Fibroblast of lung (primary cell): ENCODE measurements at places on chromosomes 13 and 19. TPM values are rescaled to one million over a fixed set of nuclear protein-coding genes. Genes with fewer than 3 reads are reported as not detected.
A peak's percentile ranks its signal among the peaks of the same experiment; 100 is the strongest.

- H3K27ac ChIP-seq: no peak overlapping the region
- peaks cover 16% of the 10 kb centered on the region for H3K36me3 ChIP-seq
- H3K27me3 ChIP-seq: peaks cover 7% of the 10 kb centered on the region
- no peak for DNase-seq
Observed at GRCh38 chr19:49343123-49343522, 7.9 kb downstream of the CD37 start.

DNA sequence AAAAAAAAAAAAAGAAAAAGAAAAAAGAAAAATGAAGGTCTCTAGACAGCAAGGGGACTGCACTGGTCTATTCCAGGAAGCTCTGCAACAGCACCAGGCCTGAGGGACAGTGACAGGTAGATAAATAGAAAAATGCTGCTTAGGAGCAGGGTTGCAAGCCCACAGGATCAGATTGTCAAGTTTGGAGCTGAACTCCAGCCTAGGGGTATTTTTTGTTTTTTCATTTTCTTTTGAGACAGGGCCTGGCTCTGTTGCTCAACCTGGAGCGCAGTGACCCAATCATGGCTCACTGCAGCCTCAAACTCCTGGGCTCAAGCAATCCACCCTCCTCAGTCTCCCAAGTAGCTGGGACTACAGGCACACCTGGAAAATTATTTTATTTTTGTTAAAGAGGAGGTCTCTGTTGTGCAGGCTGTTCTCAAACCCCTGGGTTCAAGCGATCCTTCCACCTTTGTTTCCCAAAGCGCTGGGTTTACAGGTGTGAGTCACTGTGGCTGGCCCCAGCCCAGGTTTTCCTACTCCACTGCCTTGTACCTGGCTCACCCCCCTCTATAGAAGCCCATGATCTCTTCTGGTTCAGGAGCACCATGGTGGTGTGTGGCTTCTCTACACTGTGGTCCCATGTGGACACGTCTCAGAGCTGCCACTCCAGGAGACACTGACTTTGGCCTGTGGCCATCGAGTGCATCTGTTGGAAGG is 23.9 kb downstream of the POP4 start:
- H3K27me3 ChIP-seq: no peaks in the 10 kb centered on the region
- no peaks in the 10 kb centered on the region for H3K36me3 ChIP-seq
- no peaks in the 10 kb centered on the region for H3K4me1 ChIP-seq
- no peak overlapping the region for H3K4me3 ChIP-seq
- no peak for DNase-seq

KLK2 gene
- not detected in 2 replicates for polyA plus RNA-seq

DNA sequence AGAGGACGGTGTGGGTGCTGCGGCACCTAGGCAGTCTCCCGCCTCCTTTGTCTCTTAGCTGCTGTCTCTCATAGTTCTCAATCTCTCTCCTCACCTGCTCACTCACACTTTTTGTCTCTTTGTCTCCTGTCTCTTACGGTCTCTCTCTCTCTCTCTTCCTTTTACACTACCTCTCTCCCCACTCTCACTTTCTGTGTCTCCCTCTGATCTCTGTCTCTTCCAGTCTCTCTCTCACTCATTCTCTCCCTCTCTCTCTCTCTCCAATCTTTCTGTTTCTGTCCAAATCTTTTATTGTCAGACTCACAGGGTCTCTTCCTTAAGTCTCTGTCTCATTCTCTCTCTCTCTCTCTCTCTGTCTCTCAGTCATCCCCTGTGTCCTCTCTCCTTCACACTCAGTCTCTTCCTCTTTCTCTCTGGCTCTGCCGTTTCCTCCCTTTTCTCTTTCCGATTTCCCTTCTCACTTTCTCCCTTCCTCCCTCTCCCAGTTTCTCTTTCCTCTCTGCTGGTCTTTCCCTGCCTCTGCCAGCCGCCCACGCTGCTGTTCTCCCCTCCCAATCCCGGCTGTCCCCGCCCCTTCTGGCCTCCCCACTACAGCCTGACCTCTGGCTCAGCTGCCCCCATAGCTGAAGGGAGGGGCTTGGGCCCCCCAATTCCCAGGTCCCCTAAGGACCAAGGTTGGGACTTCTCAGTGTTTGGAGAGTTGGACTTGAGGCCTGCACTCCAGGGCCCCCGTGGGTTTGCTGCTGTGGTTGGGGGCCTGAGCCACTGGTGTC is at the start of gene PLEKHA4:
Gene PLEKHA4, minus strand, starts transcription at position 504 of the 773 bp plus-strand sequence. CDS start 997 bp downstream, outside the sequence.
- peak; percentile 50 for DNase-seq
- peak within 1 kb of the TSS; percentile 86 for H3K27ac ChIP-seq
- H3K4me3 ChIP-seq: peak within 1 kb of the TSS; percentile 70
- H3K36me3 ChIP-seq: peaks cover 10% of the 10 kb centered on the region

COMMD6 gene
- 77.6 and 125 TPM in 2 replicates for polyA plus RNA-seq

PNPLA6 gene
- polyA plus RNA-seq: 20.9 and 34.2 TPM in 2 replicates

- H3K4me3 ChIP-seq: no peak overlapping the region
- DNase-seq: no peak
- H3K27me3 ChIP-seq: no peaks in the 10 kb centered on the region
- H3K27ac ChIP-seq: no peak overlapping the region
- peaks cover 4% of the 10 kb centered on the region for H3K4me1 ChIP-seq
- H3K36me3 ChIP-seq: peaks cover 22% of the 10 kb centered on the region
Observed at GRCh38 chr13:113589961-113590339, 5.4 kb downstream of the TFDP1 start.

GRCh38 chr19:29625186-29625651 is 19.1 kb downstream of the POP4 start:
- no peak overlapping the region for H3K27ac ChIP-seq
- DNase-seq: no peak
- no peaks in the 10 kb centered on the region for H3K36me3 ChIP-seq
- H3K27me3 ChIP-seq: no peaks in the 10 kb centered on the region

GRCh38 chr19:12159773-12160414 is 3.0 kb upstream of the ZNF136 start:
- DNase-seq: no peak
- H3K36me3 ChIP-seq: no peaks in the 10 kb centered on the region
- no peak overlapping the region for H3K27ac ChIP-seq

GRCh38 chr19:16627193-16627927 is 644 bp downstream of the MED26 start:
- peak overlapping the region; percentile 87 for H3K27ac ChIP-seq
- H3K36me3 ChIP-seq: peaks cover 9% of the 10 kb centered on the region

PVR gene
- polyA plus RNA-seq: 167 and 230 TPM in 2 replicates

SIGLEC7 gene
- not detected in 2 replicates for polyA plus RNA-seq

- H3K4me3 ChIP-seq: peak within 1 kb of the TSS; percentile 93
- H3K27me3 ChIP-seq: no peaks in the 10 kb centered on the region
- H3K4me1 ChIP-seq: no peaks in the 10 kb centered on the region
- DNase-seq: peak; percentile 95
- H3K27ac ChIP-seq: peak within 1 kb of the TSS; percentile 86
- H3K36me3 ChIP-seq: peaks cover 2% of the 10 kb centered on the region
Observed at GRCh38 chr19:44447916-44448674, at the start of gene ZNF229. TSS of gene ZNF229 (minus strand) at chr19:44448472. CDS start at chr19:44442847, 5,625 bp downstream.

PNMA8B gene
- polyA plus RNA-seq: 0.12 and 0.14 TPM in 2 replicates

ZIM2 gene
- not detected in 2 replicates for polyA plus RNA-seq

TGDS gene
- 14.4 and 15.2 TPM in 2 replicates for polyA plus RNA-seq

GRCh38 chr19:54873990-54874389 is at the start of gene FCAR:
TSS of gene FCAR (plus strand) at chr19:54874235. CDS start at chr19:54874290, 55 bp downstream.
- DNase-seq: no peak
- H3K4me3 ChIP-seq: no peak within 1 kb of the TSS
- no peaks in the 10 kb centered on the region for H3K27me3 ChIP-seq
- H3K36me3 ChIP-seq: no peaks in the 10 kb centered on the region
- H3K27ac ChIP-seq: no peak within 1 kb of the TSS

SIGLEC10 gene
- polyA plus RNA-seq: not detected in 2 replicates

- no peak for DNase-seq
- H3K4me3 ChIP-seq: no peak overlapping the region
- no peak overlapping the region for H3K27ac ChIP-seq
- no peaks in the 10 kb centered on the region for H3K27me3 ChIP-seq
- no peaks in the 10 kb centered on the region for H3K4me1 ChIP-seq
Observed at GRCh38 chr13:31878955-31879354, 139.6 kb downstream of the RXFP2 start.

GRCh38 chr13:99556867-99557443 is 55.7 kb downstream of the TM9SF2 start:
- no peaks in the 10 kb centered on the region for H3K27me3 ChIP-seq
- no peaks in the 10 kb centered on the region for H3K36me3 ChIP-seq
- H3K4me1 ChIP-seq: no peaks in the 10 kb centered on the region

DNA sequence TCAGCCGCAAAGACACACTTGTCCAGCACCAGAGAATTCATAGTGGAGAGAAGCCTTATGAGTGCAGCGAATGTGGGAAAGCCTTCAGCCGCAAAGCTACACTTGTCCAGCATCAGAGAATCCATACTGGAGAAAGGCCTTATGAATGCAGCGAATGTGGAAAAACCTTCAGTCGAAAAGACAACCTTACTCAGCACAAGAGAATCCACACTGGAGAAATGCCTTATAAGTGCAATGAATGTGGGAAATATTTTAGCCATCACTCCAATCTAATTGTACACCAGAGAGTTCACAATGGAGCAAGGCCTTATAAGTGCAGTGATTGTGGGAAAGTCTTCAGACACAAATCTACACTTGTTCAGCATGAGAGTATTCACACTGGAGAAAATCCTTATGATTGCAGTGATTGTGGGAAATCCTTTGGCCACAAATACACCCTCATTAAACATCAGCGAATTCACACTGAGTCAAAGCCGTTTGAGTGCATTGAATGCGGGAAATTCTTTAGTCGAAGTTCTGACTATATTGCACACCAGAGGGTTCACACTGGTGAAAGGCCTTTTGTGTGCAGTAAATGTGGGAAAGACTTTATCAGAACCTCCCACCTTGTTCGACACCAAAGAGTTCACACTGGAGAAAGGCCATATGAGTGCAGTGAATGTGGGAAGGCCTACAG is 6.8 kb downstream of the ZNF134 start:
- H3K27ac ChIP-seq: no peak overlapping the region
- H3K4me1 ChIP-seq: no peaks in the 10 kb centered on the region
- H3K36me3 ChIP-seq: peaks cover 20% of the 10 kb centered on the region
- no peak overlapping the region for H3K4me3 ChIP-seq
- DNase-seq: peak; percentile 21

DNA sequence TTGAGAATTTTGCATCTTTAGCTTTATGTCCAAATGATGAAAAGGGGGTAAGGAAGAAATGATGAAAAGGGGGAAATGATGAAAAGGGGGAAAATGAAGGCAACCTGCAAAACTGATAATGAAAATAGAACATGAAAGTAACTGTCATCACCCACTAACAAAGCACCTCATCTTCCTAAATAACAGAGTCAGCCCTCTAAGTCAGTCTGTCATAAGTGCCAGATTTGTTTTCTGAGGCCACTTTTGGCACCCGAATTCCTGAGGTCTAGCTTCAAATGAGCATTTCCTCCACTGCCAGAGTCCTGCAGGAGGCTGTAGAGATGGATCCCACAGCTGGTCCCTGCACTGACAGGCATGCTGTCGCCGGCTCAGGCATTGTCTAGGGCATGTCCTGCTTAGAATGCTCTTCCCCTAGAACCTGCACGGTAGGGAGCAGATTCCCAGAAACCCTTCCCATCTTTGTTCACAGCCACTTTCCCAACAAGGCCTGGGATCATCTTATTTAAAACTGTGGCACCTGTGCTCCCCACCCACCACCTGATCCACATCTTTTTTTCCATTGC is 25.3 kb downstream of the RAP2A start:
- H3K4me1 ChIP-seq: peaks cover 2% of the 10 kb centered on the region
- peaks cover 1% of the 10 kb centered on the region for H3K36me3 ChIP-seq
- H3K4me3 ChIP-seq: no peak overlapping the region
- no peak overlapping the region for H3K27ac ChIP-seq

GRCh38 chr13:40331802-40332201 is 334.6 kb downstream of the FOXO1 start:
- no peaks in the 10 kb centered on the region for H3K4me1 ChIP-seq
- DNase-seq: no peak
- no peak overlapping the region for H3K27ac ChIP-seq
- no peaks in the 10 kb centered on the region for H3K36me3 ChIP-seq
- H3K27me3 ChIP-seq: no peaks in the 10 kb centered on the region

DNA sequence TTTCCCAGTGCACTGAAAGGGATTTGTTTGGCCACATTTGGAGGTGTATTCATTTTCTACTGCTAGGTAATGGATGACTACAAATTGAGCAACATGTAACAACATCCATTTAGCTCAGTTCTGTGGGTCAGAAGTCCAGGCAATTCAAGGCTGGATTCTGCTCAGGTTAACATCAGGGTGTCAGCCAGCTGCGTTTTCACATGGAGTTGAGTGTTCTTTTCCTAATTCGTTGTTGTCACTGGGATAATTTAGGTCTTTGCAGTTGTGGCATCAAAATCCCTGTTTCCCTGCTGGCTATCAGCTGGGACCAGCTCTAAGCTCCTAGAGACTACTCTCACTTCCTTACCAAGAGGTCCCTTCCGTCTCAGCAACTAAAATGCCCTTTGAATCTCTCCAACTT is 25.4 kb downstream of the MIR17HG start:
- no peaks in the 10 kb centered on the region for H3K27me3 ChIP-seq
- no peak for DNase-seq
- no peaks in the 10 kb centered on the region for H3K36me3 ChIP-seq
- peaks cover 2% of the 10 kb centered on the region for H3K4me1 ChIP-seq
- no peak overlapping the region for H3K4me3 ChIP-seq

GRCh38 chr13:50911081-50911631 is 1.6 kb downstream of the RNASEH2B start:
- peak; percentile 31 for DNase-seq
- no peaks in the 10 kb centered on the region for H3K36me3 ChIP-seq

BLVRB gene
- 40.0 and 50.8 TPM in 2 replicates for polyA plus RNA-seq

PABPC3 gene
- polyA plus RNA-seq: 0.23 and 0.27 TPM in 2 replicates

DNA sequence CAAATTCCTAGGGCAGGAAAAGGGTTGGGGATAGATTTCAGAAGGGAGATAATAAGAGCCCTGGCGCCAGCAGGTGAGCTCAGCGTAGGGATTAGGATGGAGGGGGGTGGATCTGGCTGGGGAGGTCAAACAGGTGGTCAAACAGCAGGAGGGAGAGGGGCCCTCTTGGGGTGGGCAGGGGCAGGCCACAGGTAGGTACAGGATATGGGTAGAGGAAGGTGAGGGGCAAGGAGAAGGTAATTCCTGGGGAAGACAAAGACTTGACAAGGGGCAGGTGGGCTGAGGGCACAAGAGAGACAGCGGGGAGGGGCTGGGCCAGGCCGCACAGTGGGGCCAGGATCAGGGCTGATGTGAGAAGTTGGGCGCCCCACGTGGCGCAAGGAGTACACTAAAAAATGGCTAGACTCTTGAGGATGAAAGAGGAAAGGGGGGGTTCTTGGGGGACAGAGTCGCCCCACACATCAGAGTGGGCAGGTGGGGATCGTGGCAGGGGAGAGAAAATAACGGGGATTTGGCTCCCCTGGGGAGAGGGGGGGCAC is 713 bp downstream of the KRI1 start:
- H3K4me3 ChIP-seq: peak overlapping the region; percentile 70
- H3K27ac ChIP-seq: peak overlapping the region; percentile 84
- H3K4me1 ChIP-seq: peaks cover 18% of the 10 kb centered on the region
- H3K27me3 ChIP-seq: no peaks in the 10 kb centered on the region
- no peaks in the 10 kb centered on the region for H3K36me3 ChIP-seq

GRCh38 chr19:29260477-29261317 is 47.7 kb upstream of the UQCRFS1 start:
- H3K27me3 ChIP-seq: no peaks in the 10 kb centered on the region
- no peak for DNase-seq
- no peak overlapping the region for H3K4me3 ChIP-seq

DNA sequence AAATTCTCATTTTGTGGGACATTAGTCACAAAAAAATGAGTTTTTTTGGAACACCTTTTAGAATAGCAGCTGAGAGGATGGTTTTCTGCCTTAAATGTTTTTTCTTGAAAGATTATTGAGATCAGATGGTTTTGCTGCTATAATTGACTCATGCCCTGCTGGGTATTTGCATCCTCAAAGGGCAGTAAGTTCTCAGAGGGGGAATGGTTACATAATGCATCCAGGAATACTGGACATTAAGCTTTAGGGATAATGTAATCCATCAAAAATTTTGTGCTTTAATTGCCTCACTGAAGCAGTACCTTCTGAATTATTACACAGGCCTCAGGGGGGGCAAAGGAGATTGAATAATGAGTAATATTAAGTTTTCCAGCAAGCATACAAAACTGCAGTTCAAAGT is 866.3 kb upstream of the SPRY2 start:
- H3K4me3 ChIP-seq: no peak overlapping the region
- no peaks in the 10 kb centered on the region for H3K4me1 ChIP-seq
- H3K27ac ChIP-seq: no peak overlapping the region
- DNase-seq: no peak
- H3K36me3 ChIP-seq: no peaks in the 10 kb centered on the region
